ENCODE measurements at places on chromosomes 6 and 20.
A peak's percentile ranks its signal among the peaks of the same experiment; 100 is the strongest.

- H3K27ac ChIP-seq, result no peak overlapping the region
- no peaks in the 10 kb centered on the region for H3K4me1 ChIP-seq
- no peaks in the 10 kb centered on the region for H3K27me3 ChIP-seq
- no peak for DNase-seq
- H3K36me3 ChIP-seq, result peaks cover 4% of the 10 kb centered on the region
- H3K4me3 ChIP-seq, result peak overlapping the region; percentile 97
Observed at GRCh38 chr20:49186535-49187329, 1.4 kb downstream of the STAU1 start.

GRCh38 chr20:39421571-39422105 lies 459.5 kb downstream of the DHX35 start:
- no peak overlapping the region for H3K4me3 ChIP-seq
- H3K36me3 ChIP-seq, result no peaks in the 10 kb centered on the region
- H3K27me3 ChIP-seq, result no peaks in the 10 kb centered on the region
- DNase-seq, result no peak

DNA sequence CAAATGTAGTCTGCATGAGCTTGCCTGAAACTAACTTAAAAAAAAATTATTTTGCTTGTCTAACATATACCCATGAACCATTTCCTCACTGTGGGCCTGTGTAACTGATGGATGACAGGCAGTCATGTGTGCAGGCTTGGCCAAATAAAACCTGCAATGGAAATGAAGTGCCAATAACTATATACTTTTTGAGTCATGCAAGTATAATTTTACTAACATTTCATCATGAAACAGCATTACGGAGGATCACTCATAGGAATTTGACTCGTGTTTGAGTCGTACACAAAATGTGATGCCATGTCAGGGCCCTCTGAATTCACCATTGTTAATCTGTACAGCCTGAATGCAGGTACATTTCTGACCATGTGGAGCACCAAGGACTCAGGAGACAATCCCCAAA lies 46.6 kb downstream of the HDDC2 start:
- H3K27ac ChIP-seq, result no peak overlapping the region
- no peaks in the 10 kb centered on the region for H3K4me1 ChIP-seq
- no peak overlapping the region for H3K4me3 ChIP-seq

DNA sequence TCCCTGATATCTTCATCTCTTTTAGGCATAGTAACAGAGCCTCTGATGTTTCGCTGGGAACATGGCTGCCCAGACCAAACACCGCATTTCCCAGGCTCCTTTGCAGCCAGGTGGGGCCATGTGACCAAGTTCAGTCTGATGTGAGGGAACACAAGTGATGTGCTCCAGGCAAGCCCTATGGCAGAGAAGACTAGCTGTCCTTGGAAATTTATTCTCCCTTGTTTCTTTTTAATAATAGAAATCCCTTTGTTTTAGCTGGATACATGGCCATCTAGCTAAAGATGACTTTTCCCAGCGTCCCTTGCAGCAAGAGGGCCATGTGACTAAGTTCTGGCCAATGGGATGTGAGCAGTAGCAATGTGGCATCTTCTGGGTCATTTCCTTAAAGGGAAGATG lies 30.8 kb downstream of the SLC2A10 start:
- no peaks in the 10 kb centered on the region for H3K36me3 ChIP-seq
- H3K27me3 ChIP-seq, result no peaks in the 10 kb centered on the region
- no peak overlapping the region for H3K27ac ChIP-seq
- H3K4me3 ChIP-seq, result no peak overlapping the region

- H3K4me3 ChIP-seq, result no peak overlapping the region
- H3K36me3 ChIP-seq, result no peaks in the 10 kb centered on the region
- H3K27me3 ChIP-seq, result no peaks in the 10 kb centered on the region
- no peak for DNase-seq
- H3K27ac ChIP-seq, result no peak overlapping the region
Observed at GRCh38 chr6:126976253-126976797, 142.1 kb upstream of the RSPO3 start.

- DNase-seq, result no peak
- no peak overlapping the region for H3K4me3 ChIP-seq
- H3K27me3 ChIP-seq, result no peaks in the 10 kb centered on the region
- no peak overlapping the region for H3K27ac ChIP-seq
- H3K36me3 ChIP-seq, result peaks cover 46% of the 10 kb centered on the region
Observed at GRCh38 chr20:57650266-57650665, 30.0 kb upstream of the ZBP1 start.

DNA sequence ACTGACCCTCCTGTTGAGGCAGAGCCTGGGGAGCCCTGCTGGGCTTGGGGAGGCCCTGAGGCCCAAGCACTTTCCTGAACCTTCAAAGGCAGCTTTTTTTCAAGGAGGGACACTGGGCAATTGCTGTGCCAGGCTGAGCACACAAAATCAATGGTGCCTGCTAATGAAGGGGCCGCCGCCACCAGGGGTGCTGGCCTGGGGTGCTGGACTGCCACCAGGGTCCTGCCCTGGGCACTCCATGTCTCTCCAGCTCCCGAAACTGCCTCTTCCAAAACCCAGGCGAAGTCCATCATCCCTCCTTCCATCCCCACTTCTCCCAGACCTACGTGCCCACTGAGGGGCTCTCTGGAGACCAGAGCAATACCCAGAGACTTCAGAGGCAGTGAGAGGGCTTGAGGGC lies 145.6 kb downstream of the GRM4 start:
- no peak for DNase-seq
- H3K36me3 ChIP-seq, result no peaks in the 10 kb centered on the region
- no peak overlapping the region for H3K4me3 ChIP-seq
- H3K27me3 ChIP-seq, result peaks cover 14% of the 10 kb centered on the region
- no peaks in the 10 kb centered on the region for H3K4me1 ChIP-seq

DNA sequence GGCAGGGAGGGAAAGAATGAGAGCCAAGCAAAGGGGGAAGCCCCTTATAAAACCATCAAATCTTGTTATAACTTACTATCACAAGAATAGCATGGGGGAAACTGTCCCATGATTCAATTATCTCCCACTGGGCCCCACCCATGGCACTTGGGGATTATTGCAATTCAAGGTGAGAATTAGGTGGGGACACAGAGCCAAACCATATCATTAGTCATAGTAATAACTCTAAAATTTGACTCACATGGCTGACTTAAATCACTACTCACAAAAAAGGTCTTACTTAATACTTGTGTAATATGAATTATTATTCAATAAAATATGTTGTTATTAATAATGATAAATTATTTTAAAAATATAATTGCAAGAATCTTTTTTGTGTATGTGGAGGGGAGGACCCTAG lies 178.1 kb upstream of the TCF21 start:
- no peak overlapping the region for H3K27ac ChIP-seq
- H3K27me3 ChIP-seq, result no peaks in the 10 kb centered on the region
- no peak for DNase-seq
- H3K4me3 ChIP-seq, result no peak overlapping the region
- H3K4me1 ChIP-seq, result no peaks in the 10 kb centered on the region

DNA sequence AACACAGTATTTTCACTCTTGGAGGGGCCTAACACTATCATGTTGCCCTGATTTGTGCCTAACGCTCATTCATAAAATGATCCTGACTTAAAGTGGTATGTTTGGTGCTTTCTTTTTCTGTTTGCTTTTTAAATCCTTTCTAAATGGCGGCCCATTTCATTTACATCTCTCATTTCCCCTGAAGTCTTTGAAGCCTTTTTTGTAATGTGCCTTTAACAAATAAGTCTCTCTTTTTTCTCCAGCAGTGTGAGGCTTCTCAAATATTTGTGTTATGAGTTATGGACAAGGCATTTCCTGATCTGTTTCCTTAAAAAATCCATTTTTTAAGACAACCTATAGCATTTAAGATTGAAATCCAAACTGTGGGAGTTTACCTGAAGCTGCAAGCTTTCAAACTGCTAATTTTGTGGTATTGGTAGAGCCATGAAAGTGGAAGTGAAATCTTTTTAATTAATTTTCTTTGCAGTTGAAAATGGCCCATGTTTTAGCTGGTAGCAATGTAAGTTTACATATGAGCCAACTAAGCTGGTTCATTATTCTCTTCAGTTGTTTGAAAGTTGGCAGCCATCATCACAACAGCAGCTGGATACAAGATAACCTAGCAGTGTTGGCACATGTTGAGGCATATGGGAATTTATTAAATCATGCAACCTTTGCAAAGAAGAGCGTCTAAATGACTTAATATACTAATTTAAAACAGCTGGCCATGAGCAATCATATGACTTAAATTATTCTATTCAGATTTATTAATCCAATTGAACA lies 469.7 kb downstream of the CDKAL1 start:
- no peaks in the 10 kb centered on the region for H3K27me3 ChIP-seq
- H3K27ac ChIP-seq, result no peak overlapping the region
- H3K36me3 ChIP-seq, result no peaks in the 10 kb centered on the region
- H3K4me1 ChIP-seq, result peaks cover 2% of the 10 kb centered on the region
- H3K4me3 ChIP-seq, result no peak overlapping the region

- H3K36me3 ChIP-seq, result no peaks in the 10 kb centered on the region
- no peak overlapping the region for H3K27ac ChIP-seq
- no peaks in the 10 kb centered on the region for H3K27me3 ChIP-seq
- no peaks in the 10 kb centered on the region for H3K4me1 ChIP-seq
- no peak for DNase-seq
Observed at GRCh38 chr6:154899824-154900463, 95.2 kb upstream of the TIAM2 start.

GRCh38 chr20:50704971-50705370 lies 13.6 kb upstream of the RIPOR3 start:
- no peaks in the 10 kb centered on the region for H3K36me3 ChIP-seq
- no peak overlapping the region for H3K27ac ChIP-seq
- peaks cover 5% of the 10 kb centered on the region for H3K4me1 ChIP-seq
- no peaks in the 10 kb centered on the region for H3K27me3 ChIP-seq
- H3K4me3 ChIP-seq, result no peak overlapping the region

GRCh38 chr6:111032484-111033140 lies 50.8 kb downstream of the RPF2 start:
- H3K27me3 ChIP-seq, result no peaks in the 10 kb centered on the region
- no peak overlapping the region for H3K4me3 ChIP-seq
- H3K27ac ChIP-seq, result no peak overlapping the region
- DNase-seq, result no peak
- H3K36me3 ChIP-seq, result 0 out of 3 replicates have a peak, but pooled peaks cover 1% of the 10 kb centered on the region

DNA sequence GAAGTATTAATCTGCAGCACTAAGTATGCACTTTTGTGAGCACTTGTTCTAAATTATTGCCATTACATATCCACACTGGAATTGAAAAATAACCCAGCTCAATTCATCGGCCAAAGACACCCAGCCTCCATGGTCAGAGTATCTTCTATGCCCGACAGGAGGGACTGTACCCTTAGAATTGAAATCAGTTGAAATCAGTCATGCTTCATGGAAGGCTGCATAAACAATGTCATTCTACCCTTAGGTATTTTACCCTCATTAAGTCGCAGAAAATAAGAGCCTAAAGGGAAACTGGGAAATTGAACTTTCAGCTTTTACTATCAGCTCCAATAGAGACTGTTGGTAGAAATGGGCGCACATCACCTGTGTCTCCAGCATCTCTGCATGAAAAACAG lies 2.9 kb upstream of the RAMACL start:
- no peaks in the 10 kb centered on the region for H3K27me3 ChIP-seq
- no peaks in the 10 kb centered on the region for H3K4me1 ChIP-seq
- no peak overlapping the region for H3K4me3 ChIP-seq
- H3K36me3 ChIP-seq, result no peaks in the 10 kb centered on the region

DNA sequence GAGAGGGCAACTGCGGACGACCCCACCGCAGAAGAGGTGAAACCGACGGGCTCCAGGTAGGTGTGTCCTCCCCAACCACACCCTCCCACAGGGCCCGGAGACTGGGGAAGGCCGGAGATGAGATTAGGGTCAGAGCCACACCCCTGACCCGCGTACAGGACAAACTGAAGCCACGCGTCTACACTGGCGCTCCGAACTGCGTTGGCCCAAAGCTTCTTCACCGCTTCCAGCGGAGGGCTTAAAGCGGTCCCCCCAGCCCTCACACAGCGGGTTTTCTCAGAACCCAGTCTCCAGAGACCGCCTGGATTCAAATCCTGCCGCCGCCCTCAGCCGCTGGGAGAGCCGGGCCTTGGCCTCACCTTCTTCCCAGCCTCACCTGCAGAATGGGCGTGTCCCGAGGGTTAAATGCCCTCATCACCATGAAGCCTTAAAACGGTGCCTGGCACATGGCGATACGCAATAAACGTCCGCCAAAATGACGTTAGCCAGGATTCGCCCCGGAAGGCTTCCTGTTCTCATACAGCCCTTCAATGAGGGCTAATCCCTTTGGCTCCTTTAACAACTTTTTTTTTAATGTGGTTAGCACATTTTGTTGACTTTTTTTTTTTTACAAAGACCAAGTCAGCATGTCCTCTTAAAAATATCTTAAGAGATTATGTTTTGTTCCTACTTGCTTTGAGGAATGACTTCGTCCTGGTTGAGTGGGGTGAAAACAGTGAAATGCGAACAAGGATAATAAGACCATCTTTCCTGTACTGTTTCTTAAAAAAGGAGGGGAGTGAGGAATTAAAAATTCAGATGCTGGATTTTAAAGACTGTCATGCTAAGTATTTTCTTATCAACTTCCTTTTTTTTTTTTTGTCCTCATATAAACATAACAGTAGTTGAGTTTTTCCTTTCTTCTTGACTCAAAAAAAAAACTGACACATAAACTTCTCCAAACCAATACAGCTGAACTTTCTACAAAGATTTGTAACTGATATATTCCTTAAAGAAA lies 15.1 kb upstream of the ZNF217 start:
- no peaks in the 10 kb centered on the region for H3K27me3 ChIP-seq
- peak; percentile 57 for DNase-seq
- H3K27ac ChIP-seq, result no peak overlapping the region
- no peak overlapping the region for H3K4me3 ChIP-seq
- H3K4me1 ChIP-seq, result peaks cover 4% of the 10 kb centered on the region
